ENCODE measurements at places on chromosomes 2 and 18. TPM values are rescaled to one million over a fixed set of nuclear protein-coding genes. Genes with fewer than 3 reads are reported as not detected.

Gene REEP1
- total RNA-seq: not detected

Gene CCBE1
- total RNA-seq: 21.7 TPM

Gene SNX17
- total RNA-seq: 143 TPM

Gene SLC4A5
- total RNA-seq: 0.14 TPM

Gene MARCHF4
- total RNA-seq: 0.28 TPM

Gene TLX2
- not detected for total RNA-seq

Gene CABYR
- 3.6 TPM for total RNA-seq

Gene TCF23
- total RNA-seq: not detected

Gene SGPP2
- total RNA-seq: not detected

Gene PROKR1
- total RNA-seq: not detected

Gene MAIP1
- total RNA-seq: 18.7 TPM

Gene GREB1
- total RNA-seq: 1.3 TPM
